ENCODE measurements at places on chromosomes 3 and 15. TPM values are rescaled to one million over a fixed set of nuclear protein-coding genes. Genes with fewer than 3 reads are reported as not detected.
A peak's percentile ranks its signal among the peaks of the same experiment; 100 is the strongest.

ISL2 gene
- 2.6 TPM for total RNA-seq

NMNAT3 gene
- 9.6 TPM for total RNA-seq

DNA sequence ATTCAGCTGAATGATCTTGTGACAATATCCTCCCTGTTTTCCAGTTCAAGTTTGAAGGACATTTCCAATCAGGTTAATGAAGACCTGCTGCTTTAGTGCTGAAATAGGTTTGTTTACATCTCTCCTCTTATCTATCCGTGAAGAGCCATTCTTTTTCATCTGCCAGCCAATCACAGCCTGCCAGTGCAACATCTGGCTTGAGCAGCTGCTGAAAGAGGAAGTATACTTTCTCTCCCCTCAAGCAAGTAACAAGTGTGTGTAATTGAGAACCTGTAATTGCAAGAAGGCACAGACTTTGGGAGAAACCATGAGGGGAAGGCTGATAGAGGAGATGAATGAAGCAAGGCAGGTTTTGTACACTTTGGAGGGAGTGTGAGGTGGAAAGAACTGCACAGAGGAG, 404.3 kb downstream of the AGBL1 start:
- ATAC-seq: no peak

- no peak for ATAC-seq
Measured at GRCh38 chr3:79018265-79018664, 749.5 kb downstream of the ROBO1 start.

MYD88 gene
- 26.5 TPM for total RNA-seq

GRCh38 chr3:97948351-97949109, 23.7 kb downstream of the RIOX2 start:
- no peak for ATAC-seq

DNA sequence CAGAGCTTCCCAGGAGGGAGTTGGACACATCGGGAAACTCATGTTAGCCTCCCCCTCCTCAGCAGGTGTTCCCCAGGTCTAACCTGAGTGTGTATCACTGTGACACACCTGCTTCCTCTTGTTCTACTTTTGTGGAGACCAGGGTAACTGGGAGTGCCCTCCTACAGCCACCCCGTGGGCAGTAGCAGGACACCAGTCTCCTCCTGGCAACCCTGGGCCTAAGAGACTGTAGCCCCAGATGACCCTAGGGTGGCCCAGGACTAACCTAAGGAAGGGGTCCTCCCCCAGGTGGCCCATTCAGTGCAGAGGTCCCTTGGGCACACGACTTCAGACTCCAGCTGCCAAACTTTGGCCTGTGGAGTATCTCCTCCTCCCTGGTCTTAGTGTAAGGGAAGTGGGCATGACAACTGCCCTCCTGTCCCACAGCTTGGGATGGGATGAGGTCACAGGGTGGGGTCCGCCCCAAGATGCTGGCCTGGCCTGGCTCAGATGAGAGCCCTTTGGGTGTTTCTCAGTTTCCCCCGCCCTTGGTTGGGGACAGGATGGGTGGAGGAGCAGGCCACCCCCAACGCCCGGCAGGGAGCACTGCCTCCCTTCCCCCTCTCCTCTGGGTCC, 4.8 kb downstream of the CSK start:
- no peak for ATAC-seq

DNA sequence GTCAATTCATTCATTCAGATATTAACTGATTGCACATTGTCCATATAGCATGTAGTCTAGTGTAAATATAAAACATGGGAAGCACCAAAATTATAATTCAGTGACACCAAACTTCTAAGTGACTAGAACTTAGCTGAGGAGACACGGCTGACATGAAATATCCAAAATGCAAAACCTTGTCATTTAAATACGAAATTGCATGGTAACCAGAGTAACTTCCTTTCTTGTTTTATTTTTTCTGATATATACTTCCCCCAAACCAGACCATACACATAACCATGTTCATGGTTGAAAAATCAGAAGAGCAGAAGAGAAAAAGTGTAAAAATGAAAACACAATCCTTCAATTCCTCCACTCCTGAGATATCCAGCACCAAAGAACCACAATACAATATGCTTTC, 38.0 kb downstream of the CBLB start:
- ATAC-seq: no peak

GRCh38 chr3:70992562-70993204, 590.8 kb downstream of the FOXP1 start:
- no peak for ATAC-seq

GRCh38 chr3:97232393-97233034, 418.1 kb downstream of the EPHA6 start:
- ATAC-seq: peak; percentile 28

All from gastroesophageal sphincter (tissue), 4 donors.